Epithelial cell of esophagus (primary cell): ENCODE measurements at places on chromosomes 16 and 17.

DNA sequence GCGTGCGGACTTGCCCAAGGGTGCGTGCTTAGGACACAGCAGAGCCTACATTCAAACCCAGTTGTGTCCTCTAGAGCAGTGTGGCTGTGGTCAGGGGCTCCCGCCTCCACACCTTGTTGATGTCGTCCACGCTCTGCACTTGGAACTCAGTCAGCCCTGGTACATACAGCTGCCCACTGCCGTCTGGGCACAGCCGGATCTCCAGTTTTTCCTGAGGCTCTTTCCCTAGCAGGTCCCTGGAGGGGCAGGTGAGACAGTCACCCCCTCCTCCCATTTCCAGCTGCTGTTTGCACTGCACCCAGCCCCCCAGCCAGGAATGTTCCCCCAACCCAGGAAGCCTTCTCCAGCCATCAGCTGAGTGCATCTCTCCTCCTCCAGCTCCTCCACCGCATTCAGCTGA, 25.7 kb downstream of the KATNB1 start:
- no peak for DNase-seq

- peak; percentile 37 for DNase-seq
Observed at GRCh38 chr17:72244956-72245355, 124.1 kb downstream of the SOX9 start.

GRCh38 chr17:55420776-55421178, 858 bp downstream of the MMD start:
- no peak for DNase-seq

- no peak for DNase-seq
Observed at GRCh38 chr17:39627712-39628516, 1.2 kb downstream of the PPP1R1B start.

DNA sequence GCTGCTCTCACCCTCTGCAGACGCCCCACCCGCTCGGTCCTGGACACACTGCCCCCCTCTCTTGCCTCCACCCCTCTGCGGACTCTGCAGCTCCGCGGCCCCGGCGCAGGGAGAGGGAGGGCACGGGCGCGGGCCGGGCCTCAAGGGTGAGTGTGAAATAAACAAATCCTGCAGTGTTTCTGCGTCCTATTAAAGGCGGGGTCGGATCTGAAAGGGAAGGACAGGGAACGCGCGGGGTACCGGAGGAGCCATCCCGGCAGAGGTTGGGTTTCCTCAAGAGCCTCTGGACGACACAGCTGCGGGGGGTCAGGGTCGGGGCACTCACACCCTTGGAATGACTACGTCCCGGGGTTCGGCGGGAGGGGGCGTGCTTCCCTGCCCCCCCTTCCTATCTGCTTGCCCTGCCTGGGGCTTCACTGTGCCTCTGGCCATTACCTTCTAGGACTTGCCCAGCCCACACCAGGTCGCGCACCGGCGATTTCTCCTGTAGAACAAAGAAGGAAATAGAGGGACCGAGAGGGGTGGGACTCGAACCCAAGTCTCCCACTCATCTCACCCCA, 466 bp upstream of the HSF4 start:
- no peak for DNase-seq

DNA sequence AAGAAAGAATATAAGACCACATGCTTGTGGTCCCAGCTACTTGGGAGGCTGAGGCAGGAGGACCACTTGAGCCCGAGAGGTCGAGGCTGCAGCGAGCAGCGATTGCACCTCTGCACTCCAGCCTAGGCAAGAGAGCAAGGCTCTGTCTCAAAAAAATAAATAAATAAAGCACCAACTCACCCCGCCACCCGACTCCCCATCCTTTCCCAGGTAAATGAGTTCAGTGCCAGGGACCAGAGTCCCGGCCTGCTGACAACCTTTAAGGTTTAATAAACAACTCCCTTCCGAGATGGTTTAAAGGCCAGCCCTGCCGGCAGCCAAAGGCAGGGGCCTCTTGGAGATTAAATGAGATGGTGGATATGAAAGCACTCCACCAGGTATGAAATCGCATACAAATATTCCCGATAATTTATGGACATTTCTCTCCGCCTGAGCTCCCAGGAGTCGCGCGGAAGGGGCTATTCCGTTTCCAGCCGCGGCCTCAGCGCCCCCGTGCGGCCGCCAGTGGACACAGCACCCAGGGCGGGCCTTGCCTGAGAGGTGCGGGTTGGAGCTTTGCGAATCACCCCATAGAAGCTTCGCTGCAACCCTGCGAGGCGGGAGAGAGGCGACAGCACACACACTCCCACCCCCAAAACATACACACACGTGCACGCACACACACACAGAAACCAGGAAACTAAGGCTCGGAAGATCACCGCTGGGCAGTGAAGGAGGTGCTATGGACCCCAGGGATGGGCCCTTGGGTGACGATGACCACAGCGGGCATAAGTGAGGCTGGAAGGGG, 4.0 kb upstream of the RPL38 start:
- peak; percentile 62 for DNase-seq

DNA sequence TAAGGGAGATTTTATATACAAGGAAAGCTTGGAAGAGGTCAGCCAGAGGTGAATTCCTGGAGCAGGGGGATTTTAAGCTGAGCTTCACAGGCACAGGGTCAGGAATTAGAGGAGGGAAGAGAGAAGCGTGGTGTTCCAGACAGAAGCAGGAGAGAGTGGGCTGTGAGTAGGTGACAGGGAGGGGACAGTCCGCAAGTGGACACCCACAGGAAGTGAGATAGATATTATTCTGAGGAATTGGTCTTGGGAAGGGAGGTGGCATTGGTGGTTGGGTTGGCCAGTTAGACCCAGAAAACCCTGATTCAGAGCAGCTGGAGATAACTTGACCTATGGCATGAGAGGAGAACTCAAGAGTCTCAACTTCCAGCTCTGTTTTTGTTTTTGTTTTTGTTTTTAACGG, 14.7 kb downstream of the PHB1 start:
- no peak for DNase-seq

- DNase-seq = no peak
Observed at GRCh38 chr16:11245988-11246387, 10.0 kb downstream of the SOCS1 start.

- DNase-seq = no peak
Observed at GRCh38 chr16:73390491-73390890, 342.6 kb upstream of the ZFHX3 start.

- DNase-seq = no peak
Observed at GRCh38 chr16:86199871-86200695, 301.1 kb downstream of the IRF8 start.

DNA sequence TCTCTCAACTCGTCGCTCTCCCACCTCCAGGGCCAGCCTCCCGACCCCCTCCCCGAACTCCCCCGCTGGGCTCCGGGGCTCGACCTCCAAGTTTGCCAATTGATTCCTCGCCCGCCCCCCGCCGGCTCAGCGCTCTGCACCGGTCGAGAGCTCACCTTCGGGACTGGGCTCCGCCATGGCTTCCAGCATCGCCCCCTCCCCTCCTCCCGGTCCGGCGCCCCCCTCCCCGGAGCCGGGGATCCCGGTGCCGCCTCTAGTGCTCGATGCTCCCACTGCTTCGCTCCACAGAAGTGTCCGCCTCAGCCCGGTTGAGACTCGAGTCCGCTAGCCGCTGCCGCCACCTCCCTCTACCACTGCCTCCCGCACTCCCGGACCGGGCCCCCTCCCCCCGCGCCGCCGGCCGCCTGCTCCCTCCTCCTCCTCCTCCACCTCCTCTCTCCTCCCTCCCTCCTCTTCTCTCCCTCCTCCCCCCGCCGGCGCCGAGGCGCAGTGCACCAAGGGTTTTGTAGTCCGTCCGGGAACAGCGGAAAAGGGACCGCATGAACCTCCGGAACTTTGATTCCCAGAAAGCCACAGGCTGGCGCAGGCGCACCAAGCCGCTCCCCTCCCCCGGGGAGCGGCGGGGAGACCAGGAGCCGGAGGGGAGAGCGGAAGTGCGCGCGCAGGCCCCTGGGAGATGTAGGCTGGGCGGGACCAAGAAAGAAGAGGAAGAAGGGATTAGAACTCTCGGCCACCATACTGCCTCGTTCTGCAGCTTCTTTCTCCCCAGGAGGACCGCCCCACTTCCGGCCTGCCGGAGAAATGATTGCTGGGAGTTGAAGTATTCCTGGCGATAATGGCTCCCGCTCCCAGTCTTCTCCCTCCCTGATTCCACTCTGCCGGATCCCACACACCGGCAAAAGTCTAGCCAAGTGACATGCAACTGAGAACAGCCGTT, at the start of gene PHF23:
PHF23 (minus strand) TSS at position 367 of the 937 bp plus-strand sequence; CDS start at position 189, 178 bp downstream.
- DNase-seq = peak; percentile 99

GRCh38 chr16:88194397-88195268, 188.1 kb upstream of the ZNF469 start:
- no peak for DNase-seq

DNA sequence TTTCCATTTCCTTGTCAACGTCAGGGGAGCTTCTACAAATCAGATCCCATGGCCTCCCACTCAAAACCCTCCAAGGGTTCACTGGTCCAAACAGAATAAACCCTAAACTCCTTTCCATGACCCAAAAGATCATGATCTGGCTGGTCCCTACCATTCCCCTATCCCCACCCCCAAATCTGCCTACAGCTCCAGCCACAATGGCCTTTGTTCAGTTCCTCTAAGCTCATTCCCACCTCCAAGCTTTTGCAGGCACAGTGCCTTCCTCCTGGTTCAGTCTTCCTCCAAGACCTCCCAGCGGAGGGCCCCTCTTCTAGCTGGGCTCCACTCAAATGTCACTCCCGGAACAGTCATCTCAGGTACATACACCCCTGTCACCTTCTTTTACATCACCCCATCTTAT, 2.0 kb downstream of the GPRC5B start:
- DNase-seq = no peak

DNA sequence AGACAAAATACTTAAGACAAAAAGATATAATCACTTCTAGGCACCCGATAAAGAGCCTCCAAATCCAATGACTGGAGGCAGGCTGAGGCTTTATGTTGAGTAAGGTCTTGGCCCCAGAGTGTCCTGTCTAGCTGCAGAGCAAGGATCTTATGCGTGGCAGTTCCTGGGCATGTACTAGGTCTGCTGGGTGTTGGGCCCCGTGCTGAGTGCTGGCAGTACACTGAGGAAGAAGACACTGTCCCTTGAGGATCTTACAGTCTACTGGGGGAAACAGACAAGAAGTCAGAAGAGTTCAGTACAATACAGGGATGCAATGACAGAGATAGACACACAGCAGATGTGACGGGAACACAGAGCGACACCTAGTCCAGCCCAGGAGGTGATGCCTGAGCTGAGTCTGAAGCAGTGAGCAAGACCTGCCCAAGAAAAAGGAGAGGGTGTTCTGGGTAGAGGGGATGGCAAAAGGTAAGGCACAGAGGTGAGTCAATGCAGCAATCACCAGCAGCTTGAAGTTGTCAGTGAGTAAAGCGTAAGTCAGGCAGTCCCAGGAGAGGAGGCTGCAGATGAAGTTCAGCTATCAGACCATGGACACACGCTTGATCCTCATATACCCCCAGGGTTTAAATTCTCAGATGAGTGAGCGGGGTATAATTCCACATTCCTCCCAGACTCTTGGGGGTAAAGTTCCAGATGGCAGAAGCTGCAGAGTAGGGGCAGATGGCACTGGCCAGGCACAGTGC, 18.1 kb downstream of the MAP3K14 start:
- DNase-seq = peak; percentile 45

DNA sequence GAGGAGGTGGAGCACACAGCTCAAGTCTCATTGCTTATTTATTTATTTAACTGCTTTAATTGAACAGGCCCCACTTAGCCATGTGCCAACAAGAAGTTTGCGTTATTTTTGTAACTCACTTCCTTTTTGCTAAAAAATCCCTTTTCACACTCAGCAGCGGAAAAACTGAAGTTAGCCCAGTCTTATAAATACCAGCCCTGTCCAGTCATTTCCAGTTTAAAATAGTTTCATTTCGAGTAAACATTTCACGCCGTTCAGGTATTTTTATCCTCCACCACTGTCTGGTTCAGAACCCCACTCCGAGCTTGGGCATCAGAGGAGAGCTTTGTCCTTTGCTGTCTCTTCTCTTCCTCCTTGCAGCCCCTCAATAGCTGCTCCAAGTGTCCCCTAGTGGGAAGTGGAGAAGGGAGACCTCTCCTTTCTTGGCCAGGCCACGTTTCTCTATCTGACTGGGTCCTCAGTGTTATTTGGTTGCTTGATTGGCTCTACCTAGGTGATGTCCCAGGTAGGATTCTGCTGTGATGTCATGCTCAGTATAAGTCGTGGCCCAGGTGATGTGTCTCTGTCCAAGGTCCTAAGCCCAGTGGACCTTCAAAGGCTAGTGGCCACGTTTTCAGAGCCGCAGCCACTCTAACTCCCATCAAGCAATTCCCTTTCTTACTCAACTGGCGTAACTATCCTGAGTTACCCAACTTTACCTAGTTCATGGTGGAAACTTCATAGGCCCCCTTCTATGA, 53.0 kb upstream of the GAS7 start:
- no peak for DNase-seq

- DNase-seq = no peak
Observed at GRCh38 chr16:49575346-49576172, 202.0 kb downstream of the C16orf78 start.

- DNase-seq = no peak
Observed at GRCh38 chr17:18218756-18219415, 6.5 kb upstream of the LLGL1 start.

- no peak for DNase-seq
Observed at GRCh38 chr16:67801883-67802282, 4.5 kb downstream of the RANBP10 start.

DNA sequence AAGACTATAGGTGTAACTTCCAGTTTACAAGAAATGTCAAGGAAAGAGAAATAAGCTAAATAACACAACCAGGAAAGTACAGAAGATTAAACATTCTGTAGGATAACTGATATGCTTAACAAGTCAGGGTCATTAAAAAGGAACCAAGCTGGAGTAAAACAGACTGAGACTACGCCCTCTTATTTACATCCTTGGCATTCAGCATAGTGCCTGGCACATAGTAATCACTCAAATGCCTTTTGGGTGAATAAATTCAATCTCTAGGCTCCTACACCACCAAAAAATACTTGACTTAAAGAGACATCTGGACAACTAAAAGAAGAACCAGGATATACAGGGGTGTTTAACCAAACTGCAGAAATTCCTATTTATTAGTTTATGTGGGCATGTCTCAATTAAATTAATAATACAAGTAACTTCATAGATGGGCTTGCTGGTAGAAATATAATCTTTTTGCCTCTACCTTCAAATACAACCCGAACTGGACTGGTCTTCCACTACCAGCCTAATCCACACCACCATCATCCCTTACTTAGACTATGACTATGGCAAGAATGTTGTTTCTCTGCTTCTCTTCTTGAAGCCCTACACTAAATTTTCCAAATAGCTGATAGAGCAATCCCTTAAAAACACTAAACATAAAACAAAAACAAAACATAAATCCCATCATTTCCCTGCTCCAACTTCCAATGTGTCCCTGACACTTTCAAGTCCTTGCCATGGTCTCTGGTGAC, 47.7 kb upstream of the ULK2 start:
- DNase-seq = no peak

- DNase-seq = no peak
Observed at GRCh38 chr16:51510416-51510815, 359.3 kb upstream of the SALL1 start.

DNA sequence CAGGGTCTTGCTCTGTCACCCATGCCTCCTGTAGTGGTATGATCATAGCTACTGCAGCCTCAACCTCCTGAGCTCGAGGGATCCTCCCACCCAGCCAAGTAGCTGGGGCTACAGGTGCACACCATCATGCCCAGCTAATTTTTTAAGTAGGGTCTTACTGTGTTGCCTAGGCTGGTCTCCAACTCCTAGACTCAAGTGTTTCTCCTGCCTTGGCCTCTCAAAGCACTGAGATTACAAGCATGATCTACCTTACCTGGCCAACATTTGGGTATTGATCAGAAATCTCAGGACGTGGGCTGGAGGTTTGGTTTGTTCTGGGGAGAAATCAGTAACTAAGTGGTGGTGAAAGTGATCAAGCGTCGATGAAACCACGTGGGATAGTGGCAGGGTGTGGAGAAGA, 4.1 kb downstream of the CHD9 start:
- DNase-seq = no peak

GRCh38 chr17:83187782-83188311, 108.4 kb downstream of the METRNL start:
- DNase-seq = no peak
